ENCODE measurements at places on chromosomes 11 and 22.

- no peak for DNase-seq
Observed at GRCh38 chr11:12981676-12982522, 27.2 kb upstream of the RASSF10 start.

GRCh38 chr11:5663511-5663910 lies 21.4 kb downstream of the TRIM5 start:
- no peak for DNase-seq

GRCh38 chr22:36671404-36671803 lies 32.1 kb downstream of the CACNG2 start:
- no peak for DNase-seq

GRCh38 chr22:33922349-33922681 lies 2.0 kb upstream of the LARGE1 start:
- no peak for DNase-seq

DNA sequence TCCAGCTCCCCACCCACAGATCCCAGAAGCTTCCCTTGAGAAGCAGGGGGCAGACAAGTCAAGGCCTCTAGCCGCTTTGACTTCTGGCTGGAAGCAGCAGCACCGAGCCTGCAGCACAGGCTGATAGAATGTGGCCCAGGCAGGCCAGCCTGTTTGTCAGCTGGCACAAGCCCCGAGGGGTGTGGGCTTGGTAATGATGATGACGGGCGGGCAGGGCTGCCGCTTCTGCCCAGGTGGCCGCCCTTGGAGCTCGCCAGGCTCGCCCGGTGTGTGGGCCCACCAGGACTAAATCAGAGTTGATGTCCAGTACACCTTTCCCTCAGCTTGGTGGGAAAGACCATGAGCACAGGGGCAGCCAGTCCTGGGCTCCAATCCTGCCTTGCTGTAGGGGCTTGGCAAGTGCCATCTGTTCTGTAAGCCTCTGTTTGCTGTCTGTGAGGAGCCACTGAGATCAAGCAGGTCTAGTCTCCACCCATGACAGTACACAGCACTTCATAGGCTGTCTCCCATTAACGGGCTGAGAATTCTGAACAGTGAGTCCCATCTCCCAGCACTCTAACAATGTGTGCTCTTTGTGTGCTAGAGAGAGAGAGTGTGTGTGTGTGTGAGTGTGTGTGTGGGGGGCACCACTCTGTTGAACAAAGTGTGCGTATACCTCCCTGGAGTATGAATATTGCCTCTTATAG lies 26.8 kb downstream of the MICAL2 start:
- no peak for DNase-seq

GRCh38 chr11:107819361-107820014 lies 39.1 kb downstream of the SLC35F2 start:
- DNase-seq: no peak

DNA sequence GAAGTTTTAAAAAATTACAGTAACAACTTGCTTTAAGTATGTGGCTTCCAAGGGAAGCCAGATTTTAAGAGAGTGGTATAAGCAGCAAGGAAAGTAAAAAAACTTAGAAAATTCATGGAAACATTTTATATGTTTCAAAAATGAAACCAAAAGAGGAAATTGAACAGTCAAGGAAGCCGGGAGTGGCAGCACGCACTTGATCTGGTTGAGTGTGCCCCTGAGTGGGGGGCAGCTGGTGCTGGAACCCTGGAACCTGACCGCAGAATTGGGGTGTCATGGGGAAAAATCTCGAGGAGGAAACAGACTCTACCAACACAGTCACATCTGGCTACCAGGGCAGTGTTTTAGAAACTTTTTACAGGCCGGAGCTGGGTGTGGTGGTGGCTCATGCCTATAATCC lies 14.0 kb downstream of the MICALL1 start:
- DNase-seq: no peak
